HEK293T (cell line): ENCODE measurements at places on chromosomes 5 and 9.

DNA sequence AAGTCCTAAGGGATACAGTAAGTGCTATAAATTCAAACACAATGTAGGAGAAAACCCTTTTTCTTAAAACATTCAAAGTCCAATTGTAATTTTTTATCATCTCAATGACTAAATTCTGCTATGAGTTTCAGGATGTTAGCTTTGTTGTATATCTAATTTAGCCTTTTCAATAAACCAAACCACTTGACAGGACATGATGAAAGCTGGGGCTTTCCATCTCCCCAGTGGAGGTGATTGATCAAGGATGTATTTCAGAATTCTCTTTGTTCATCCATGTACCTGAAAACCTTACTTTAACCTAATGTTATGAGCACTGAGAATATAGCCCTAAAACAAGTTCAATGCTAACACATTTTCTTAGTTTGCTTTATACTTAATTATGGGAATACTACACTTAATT is 639.0 kb upstream of the ITGA1 start:
- DNase-seq: no peak

DNA sequence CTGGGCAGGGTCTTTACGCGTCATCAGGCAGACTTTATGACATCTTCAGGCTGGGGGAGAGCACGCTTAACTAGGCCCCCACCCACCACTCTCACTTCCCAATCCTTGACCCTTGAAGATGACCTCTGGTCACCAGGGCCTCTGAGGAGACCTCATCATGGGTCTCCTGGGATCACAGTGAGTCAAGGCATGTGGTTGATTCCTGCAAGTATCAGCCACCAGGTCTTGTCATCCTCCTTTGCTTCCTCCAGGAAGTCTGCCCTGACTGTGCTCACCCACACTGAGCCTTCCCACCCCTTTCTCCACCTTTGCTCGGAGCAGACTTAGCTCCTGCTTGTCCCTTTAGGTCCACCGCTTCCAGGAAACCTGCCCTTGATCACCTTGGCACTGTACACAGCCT is 17.3 kb downstream of the ODF2 start:
- DNase-seq: no peak

DNA sequence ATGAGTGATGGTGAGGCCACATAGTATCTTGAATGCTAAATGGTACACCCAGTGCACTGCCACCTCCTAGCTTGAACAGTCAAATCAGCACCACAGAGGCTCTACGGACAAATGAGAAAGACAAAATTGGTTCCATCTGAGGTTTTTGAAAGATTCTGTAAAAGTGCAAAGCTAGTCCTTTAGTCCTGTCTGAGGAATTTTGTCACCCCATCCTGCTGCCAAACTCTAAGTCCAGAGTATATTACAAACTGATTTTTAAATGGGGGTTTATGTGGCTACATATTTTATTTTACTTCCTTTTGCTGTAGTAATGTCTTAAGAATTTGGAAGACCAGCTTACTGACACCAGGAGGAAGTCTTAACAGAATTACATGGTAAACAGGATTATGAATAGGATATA is 7.7 kb downstream of the FREM1 start:
- DNase-seq: no peak

- no peak for DNase-seq
Observed at GRCh38 chr9:104772714-104773510, 9.0 kb downstream of the NIPSNAP3B start.
